OCI-LY7 (cell line): ENCODE measurements at places on chromosomes 1 and 21.
A peak's percentile ranks its signal among the peaks of the same experiment; 100 is the strongest.

DNA sequence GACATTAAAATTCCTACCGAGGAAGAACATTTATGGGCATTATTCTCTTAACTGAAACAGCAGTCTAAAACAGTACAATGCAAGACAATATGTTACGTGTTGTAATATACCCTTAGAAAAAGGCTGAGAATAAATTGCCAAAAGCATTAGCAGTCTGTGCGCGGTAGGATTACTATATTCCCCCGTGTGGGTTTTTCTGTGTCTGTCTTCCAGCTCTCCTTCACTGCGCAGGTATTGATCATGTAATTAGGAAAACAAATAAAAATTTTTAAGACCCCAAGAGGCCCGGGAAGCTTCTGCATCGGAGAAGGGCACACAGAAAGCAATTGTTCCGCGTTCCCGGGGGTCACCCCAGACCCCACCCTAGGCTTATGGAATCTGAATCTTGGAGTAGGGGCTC lies 68.8 kb downstream of the FBXO2 start:
- no peak for DNase-seq

DNA sequence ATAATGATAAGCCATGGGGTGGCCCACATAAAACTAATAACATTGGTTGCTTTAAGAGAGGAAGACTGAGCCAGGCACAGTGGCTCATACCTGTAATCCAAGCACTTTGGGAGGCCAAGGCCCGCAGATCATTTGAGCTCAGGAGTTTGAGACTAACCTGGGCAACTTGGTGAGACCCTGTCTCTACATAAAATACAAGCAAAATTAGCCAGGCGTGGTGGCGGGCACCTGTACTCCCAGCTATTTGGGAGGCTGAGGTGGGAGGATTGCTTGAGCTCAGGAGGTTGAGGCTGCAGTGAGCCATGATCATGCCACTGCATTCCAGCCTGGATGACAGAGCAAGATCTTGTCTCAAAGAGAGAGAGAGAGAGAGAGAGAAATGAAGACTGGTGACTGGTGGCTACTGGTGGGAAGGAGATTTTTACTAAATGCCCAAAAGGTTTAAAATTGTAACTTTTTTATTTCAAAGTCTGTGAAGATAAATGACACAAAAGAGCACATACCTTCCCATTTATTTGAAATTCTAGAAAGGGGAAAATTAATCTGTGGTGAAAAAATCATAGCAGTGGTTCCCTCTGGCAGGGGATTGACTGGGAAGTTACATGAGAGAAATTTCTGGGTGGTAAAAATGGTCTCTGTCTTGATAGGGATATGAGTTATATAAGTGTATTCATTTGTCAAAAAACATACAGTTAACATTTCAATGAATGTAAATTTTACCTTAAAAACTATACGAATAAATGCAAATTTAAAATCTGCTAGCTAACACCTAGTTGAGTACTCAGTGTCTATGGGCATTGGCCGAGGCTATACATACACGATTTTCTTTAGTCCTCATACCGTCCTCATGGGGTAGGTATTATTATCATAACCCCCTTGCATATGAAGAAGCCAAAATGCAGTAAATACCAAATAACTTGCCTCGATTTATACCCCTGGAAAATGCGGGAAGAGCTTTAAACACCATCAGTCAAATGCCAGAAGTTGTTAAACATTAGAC lies 2.2 kb upstream of the NBPF1 start:
- DNase-seq: no peak

DNA sequence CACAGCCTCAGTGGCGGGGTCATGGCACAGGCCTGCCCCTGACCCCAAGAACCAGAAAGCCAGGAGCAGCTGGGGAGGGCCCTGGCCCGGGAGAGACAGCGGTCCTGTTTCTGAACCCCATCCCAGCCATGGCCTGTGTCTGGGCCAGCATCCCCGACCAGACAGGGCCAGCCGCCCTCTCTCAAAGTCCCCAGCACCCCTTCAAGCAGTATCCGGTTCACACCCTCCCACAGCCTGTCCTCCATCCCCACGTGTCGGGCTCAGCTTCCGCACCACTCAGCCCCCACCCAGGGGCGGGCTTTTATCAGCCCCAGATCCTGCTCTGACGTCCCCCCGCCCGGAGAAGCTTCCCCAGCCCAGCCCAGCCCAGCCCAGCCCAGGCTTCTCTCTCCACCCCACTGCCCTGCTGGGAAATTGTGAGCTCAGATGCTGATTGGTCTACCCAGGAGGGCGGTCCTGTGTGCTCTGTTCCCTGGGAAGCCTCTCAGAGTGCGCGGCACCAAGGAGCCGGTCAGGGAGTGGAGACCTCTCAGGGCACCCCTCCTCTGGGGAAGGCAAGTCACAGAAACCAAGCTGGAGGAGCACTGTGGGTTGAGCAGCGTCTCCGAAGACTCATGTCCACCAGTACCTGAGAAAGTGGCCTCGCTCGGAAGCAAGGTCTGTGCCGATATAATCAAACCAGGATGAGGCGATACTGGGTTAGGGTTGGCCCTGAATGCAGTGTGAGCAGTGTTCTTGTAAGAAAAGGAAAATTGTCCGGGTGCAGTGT lies 4.7 kb upstream of the FAAP20 start:
- DNase-seq: no peak

- no peak for DNase-seq
Measured at GRCh38 chr21:25115021-25115420, 492.3 kb downstream of the MRPL39 start.

DNA sequence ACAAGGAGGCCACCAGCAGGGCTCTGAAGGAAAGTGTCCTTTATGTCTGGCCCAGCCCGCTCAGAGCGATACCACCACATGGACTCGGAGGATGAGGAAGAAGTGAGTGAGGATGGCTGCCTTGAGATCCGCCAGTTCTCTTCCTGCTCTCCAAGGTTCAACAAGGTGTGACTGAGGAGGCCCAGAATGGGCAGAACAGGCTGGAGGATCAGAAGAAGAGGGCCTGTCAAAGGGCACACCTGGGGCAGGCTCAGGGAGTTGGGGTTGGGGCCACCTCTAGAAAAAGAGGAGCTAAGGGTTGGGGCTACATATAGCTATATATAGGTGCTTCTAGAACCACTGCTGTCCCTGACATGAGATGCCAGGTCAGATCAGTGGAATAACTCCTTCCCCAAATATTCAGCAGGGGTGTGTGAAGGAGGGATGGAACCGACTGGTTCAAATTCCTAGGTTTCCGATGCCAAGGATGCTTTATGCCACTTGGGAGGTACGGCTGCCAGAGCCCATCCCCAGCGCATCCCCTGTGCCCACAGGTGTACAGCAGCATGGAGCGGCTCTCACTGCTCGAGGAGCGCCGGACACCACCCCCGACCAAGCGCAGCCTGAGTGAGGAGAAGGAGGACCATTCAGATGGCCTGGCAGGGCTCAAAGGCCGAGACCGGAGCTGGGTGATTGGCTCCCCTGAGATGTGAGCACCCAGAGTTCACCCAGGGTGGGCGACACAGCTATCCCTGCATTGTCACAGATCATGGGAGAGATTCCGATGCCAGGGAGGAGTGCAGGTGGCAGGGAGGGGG lies 102.2 kb downstream of the PIK3R3 start:
- no peak for DNase-seq

DNA sequence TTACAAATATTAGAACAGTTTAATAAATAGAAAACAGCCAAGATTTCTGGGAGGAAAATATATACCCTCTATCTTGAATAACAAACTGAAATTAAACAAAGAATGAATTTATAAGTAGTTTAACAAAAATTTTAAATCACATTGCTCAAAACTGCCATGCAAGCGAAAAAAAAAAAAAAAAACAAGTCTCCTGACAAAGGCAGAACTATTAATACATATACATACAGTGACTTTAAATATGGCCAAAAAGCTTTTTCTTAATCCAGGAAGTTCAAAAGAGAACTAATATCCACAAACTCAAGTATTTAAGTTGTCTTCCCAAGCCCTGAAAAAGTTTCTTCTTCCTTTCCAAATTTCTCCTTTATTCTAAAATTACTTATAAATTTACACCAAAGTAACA lies 63.5 kb upstream of the MUTYH start:
- no peak for DNase-seq

DNA sequence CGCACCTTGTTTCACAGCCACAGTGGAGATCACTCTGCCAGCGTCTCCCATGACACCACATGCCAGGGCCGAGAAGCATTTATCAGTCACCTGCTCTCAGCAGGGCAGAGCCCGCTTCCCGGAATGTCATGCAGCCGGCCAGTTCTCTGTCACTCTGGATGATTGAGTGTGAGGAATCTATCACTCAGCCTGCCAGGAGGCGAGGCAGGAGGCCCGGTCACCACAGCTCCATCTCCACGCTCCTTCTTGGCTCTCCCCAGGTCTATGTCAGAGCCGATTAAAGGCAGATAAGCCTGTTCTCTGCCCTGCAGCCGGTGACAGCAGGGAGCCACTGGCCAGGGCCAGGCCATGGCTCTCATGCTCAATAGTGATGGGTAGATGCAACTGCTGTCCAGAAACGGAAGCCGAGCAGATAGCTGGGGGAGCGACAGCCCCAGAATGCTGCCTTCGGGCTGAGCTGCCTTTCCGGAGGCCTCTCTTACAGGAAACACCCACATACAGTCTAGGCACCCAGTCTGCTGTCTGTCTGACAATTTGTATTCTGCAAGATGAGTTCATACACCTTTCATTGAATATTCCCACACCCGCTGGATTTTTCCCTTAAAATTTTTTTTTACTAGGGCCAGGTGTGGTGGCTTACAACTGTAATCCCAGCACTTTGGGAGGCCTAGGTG lies 64.1 kb downstream of the ACTL8 start:
- no peak for DNase-seq

DNA sequence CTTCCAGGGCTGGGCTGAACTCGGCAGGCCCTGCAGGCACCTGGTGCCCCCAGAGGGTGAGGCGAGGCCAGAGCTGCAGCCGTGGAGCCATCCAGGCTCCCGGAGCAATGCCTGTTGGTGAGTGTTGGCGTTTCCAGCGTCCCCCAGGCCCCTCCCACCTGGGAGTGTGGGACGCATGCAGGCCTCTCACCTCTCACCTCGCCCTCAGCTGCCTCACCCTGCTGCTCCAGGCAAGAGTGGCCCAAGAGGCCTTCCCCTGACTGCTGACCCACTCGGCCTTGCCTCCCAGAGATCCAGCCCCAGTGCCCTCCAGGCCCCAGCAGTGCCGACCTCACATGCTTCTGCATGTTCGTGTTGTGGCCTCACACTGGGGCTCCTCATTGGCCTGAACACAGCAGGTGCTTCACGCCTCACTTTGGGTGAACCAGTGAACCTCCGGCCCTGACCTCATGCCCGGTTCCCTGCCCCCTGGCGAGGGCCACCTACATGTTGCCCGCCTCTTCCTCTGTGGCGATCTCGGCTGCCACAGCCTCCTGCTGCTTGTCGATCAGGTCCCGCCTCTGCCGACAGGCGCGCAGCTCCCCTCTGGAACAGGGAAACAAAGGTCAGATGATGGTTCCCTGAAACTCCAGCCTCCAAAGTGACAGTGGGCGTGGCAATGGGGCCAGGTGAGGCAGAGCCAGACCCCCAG lies 17.0 kb downstream of the CFAP74 start:
- no peak for DNase-seq

- DNase-seq: peak; percentile 92
Measured at GRCh38 chr1:117659550-117660270, 53.9 kb downstream of the TENT5C start.

GRCh38 chr1:172125812-172126430 lies 284.6 kb downstream of the DNM3 start:
- no peak for DNase-seq
